CD8-positive, alpha-beta memory T cell (primary cell): ENCODE measurements at places on chromosomes 3 and 15. TPM values are rescaled to one million over a fixed set of nuclear protein-coding genes. Genes with fewer than 3 reads are reported as not detected.

Gene C3orf80
- total RNA-seq: not detected

Gene FOXL2
- not detected for total RNA-seq

Gene SLC27A2
- 16.6 TPM for total RNA-seq

Gene MKRN3
- 1.1 TPM for total RNA-seq

Gene TMCO5A
- not detected for total RNA-seq

Gene SLC9C1
- not detected for total RNA-seq

Gene PDE12
- 31.6 TPM for total RNA-seq

Gene PIERCE2
- total RNA-seq: not detected

Gene PPARG
- total RNA-seq: 0.74 TPM

Gene CYP1A2
- total RNA-seq: not detected

Gene ADPGK
- 76.1 TPM for total RNA-seq

Gene GOLGA8S
- 0.07 TPM for total RNA-seq

Gene CHRFAM7A
- not detected for total RNA-seq

Gene REC114
- not detected for total RNA-seq

Gene ZNF502
- total RNA-seq: 1.7 TPM

Gene GOLGA8H
- not detected for total RNA-seq

Gene ATR
- 38.9 TPM for total RNA-seq

Gene NMNAT3
- total RNA-seq: 2.1 TPM

Gene CSTA
- total RNA-seq: 0.31 TPM

Gene SPTSSB
- total RNA-seq: not detected

Gene NEK11
- 2.4 TPM for total RNA-seq

Gene ARHGEF3
- 55.1 TPM for total RNA-seq

Gene GOLGA8J
- total RNA-seq: not detected

Gene GOLGA6L7
- not detected for total RNA-seq

Gene DGKG
- 0.20 TPM for total RNA-seq

Gene STRIT1
- total RNA-seq: not detected

Gene NR1I2
- 0.38 TPM for total RNA-seq

Gene EPB42
- not detected for total RNA-seq

Gene GOLGA8G
- not detected for total RNA-seq

Gene CHRM5
- not detected for total RNA-seq

Gene UBAP1L
- 3.5 TPM for total RNA-seq

Gene EEF1AKMT4
- 14.5 TPM for total RNA-seq
